ENCODE measurements at places on chromosomes 4 and X.

- DNase-seq, result no peak
- no peak overlapping the region for H3K27ac ChIP-seq
- no peak overlapping the region for H3K4me3 ChIP-seq
- H3K27me3 ChIP-seq, result peaks cover 2% of the 10 kb centered on the region
- no peaks in the 10 kb centered on the region for H3K4me1 ChIP-seq
- H3K36me3 ChIP-seq, result no peaks in the 10 kb centered on the region
These were observed 21.9 kb downstream of the ARMCX6 start for GRCh38 chrX:101595739-101596419.

GRCh38 chr4:2071912-2072867 is 13.1 kb downstream of the NAT8L start:
- H3K4me1 ChIP-seq, result no peaks in the 10 kb centered on the region
- DNase-seq, result no peak
- H3K27ac ChIP-seq, result no peak overlapping the region
- no peaks in the 10 kb centered on the region for H3K27me3 ChIP-seq
- no peak overlapping the region for H3K4me3 ChIP-seq
- H3K36me3 ChIP-seq, result no peaks in the 10 kb centered on the region

DNA sequence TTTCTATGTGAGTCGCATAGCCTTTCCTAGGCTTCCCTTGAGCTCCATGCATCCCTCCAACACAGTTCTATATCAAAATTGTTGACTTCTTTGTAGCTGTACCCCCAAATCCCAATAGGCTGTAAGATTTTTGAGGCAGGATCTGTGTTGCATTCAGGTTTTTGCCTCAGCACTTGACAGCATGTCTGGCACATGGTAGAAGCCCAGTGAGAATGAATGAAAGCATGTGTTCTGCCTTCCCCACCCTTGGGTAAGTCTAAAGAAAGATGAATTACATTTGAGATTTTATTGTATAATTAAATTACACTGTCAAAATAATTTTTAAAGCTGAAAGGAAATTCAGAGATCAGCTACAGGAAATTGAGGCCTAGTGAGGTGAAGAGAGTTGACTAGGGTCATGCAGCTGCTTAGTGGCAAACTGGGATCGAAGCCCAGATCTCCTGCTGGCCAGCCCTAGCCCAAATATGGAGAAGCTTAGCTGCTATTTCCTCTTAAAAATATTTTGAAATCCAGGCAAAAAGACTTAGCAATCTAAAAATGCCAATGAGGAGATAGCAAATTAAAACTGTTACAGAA is 122.5 kb downstream of the SPATA18 start:
- H3K27me3 ChIP-seq, result no peaks in the 10 kb centered on the region
- H3K4me3 ChIP-seq, result no peak overlapping the region
- no peaks in the 10 kb centered on the region for H3K36me3 ChIP-seq
- DNase-seq, result no peak

DNA sequence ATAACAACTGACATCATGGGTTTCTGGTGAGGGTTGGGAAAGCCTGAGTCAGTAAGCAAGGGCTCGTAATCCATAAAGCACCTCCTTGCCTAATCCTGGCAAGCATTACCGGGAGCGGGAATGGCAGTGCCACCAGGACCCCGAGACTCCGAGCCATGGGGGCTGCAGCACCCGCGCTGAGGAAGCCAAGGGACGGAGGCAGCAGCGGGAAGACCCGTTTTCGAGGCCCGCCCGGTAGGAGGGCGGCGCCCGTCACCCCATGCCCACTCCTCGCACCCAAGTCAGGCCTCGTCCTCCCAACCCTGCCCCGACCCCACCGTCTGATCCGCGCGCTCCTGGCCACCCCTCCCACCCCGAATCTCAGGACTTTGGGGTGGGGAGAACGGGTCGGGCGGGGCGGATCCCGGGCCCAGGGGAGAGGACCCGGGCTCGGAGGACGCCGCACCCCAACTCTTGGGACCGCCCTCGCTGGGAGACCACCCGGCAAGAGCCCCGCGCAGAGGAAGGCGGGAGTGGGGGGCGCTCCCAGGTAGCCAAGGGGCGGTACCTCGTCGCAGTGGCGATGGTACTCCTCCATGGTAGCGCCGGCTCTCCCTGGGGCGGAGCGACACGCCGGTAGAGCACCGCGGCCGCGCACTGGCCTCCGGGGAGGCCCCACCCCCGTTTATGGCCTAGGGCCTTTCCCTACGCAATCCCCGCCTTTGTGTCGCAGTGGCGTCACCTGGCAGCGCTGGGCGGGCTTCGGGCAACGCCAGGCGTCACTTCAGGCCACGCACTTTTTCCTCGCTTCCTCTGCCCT is at the start of gene DYNLT3:
Gene DYNLT3, minus strand, starts transcription at position 638 of the 799 bp plus-strand sequence. Its CDS starts 61 bp downstream, at position 577.
- H3K4me3 ChIP-seq, result peak within 1 kb of the TSS; percentile 78
- peaks cover 20% of the 10 kb centered on the region for H3K4me1 ChIP-seq
- no peaks in the 10 kb centered on the region for H3K27me3 ChIP-seq
- peak within 1 kb of the TSS; percentile 83 for H3K27ac ChIP-seq

GRCh38 chr4:182513587-182514291 is 270.5 kb downstream of the TENM3 start:
- no peaks in the 10 kb centered on the region for H3K27me3 ChIP-seq
- no peaks in the 10 kb centered on the region for H3K4me1 ChIP-seq
- H3K27ac ChIP-seq, result no peak overlapping the region
- H3K36me3 ChIP-seq, result no peaks in the 10 kb centered on the region
- no peak overlapping the region for H3K4me3 ChIP-seq
